ENCODE measurements at places on chromosomes 2 and 18.

- peak; percentile 26 for DNase-seq
These were observed 23.4 kb upstream of the TANK start for GRCh38 chr2:161136696-161137324.

DNA sequence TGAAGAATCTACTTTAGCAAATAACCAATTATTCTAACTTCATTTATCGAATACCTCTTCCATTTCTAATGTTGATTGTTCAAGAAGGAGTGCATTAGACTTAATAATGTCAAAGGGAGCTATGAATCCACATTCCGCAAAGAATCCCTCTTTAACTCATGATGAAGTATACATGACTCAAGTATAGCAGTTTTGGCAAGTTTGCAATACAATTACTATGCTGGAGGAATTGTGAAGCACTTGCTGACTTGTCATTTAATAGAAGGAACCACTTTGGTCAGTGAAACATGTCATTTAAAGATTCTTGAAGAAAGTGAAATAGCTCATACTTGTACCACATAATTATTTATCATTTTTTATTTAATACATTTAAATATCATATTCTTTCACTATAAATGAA is 125.1 kb downstream of the SLC39A10 start:
- DNase-seq, result peak; percentile 43

- DNase-seq, result peak; percentile 94
These were observed 34.9 kb downstream of the SLC38A11 start for GRCh38 chr2:164920430-164920829.

- DNase-seq, result peak; percentile 93
These were observed 54.7 kb upstream of the MBOAT2 start for GRCh38 chr2:9057939-9058761.

DNA sequence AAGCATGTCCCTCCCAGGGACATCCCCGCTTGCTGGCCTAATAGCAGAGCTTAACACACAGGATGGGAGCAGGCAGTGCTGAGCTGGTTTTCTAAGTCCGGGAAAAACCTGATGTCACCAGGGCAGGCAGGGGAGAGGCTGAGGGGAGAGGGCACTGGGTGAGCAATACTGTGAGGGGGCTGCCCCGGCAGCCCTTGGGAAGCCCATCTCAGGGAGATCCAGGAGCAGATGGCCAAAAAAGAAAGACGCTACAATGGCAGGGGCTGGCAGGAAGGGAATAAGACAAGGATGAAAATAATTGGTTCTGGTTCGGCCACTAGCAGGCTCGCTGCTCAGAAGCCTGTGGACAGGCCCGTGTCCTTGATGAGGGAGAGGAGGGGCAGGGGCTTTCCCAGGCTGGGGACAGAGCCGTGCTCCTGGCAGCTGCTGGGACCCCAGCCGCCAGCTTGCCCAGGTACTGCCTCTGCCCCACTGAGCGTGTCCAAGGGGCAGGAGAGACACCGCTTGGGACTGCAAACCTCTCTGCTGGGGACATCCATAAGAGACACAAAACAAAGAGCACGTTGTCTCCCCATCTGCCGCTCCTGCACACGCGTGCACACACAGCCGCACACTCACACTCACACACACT is 30.2 kb downstream of the SMAD7 start:
- DNase-seq, result no peak

- DNase-seq, result peak; percentile 94
These were observed 61.8 kb downstream of the CDH2 start for GRCh38 chr18:28115149-28115550.

- peak; percentile 99 for DNase-seq
These were observed 116.0 kb downstream of the COPS8 start for GRCh38 chr2:237201461-237202287.

- peak; percentile 83 for DNase-seq
These were observed 419.9 kb downstream of the TGIF1 start for GRCh38 chr18:3869848-3870247.

DNA sequence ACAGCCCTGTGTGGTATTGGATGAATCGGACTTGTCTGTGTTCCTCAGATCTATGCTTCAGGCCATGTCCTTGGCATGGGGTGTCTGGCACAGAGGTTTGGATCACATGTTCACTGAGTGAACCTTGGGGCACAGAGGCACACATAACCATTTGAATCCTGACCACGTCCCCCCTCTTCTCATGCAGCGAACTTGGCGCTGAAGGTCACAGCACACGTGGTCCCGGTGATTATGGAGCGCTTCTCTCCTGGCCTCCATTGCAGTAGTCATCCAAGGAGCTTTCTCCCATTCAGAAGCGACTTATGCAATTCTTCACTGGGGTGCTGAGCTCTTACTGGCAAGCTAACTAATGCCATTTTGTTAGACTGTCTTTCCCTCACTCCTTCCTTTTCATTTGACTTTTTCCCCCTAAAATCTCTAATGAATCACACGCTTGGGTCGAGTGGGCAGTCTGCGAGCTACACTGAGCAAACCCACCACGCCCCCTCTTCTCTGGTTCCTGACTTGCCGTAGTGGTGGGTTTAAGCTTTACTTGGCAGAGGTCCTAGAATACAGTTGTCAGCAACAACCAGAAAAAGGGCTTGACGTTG is 59.4 kb downstream of the KCNG2 start:
- DNase-seq, result peak; percentile 70

DNA sequence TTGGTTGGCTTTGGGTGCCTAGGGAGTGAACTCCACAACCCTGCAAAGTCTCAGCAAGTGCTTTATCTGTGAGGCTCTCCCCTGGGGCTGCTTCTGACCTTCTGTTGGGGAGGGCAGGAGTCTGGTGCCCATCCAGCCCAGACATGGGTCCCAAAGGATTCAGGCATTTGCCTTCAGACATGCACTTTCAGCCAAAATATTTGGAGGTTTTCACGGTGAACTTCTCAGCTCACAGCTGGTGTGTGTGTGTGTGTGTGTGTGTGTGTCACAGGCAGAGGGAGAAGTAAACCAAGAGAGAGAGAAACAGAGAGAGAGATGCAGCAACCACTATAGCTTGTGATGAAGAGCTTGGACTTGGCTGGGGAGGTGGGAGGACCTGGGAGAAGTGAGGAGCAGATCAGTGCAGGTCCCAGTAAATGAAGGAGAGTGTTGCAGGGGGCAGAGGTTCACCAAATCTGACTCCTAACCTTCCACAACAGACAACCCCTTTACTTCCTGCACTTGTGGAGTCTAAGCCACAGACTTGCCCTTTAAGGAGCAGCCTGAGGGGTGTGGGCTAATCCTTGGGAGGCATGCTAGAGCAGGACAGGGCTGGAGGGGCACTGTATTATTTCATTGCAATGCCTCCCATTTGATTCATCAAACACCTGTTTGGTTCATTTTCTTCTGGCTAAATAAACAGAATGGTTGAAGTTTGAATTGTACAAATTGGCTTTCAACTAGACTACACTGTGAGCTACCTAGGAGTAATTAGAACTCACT is 14.1 kb downstream of the SLC9A4 start:
- no peak for DNase-seq

- DNase-seq, result peak; percentile 44
These were observed 542 bp upstream of the CNNM3 start for GRCh38 chr2:96815326-96816126.

DNA sequence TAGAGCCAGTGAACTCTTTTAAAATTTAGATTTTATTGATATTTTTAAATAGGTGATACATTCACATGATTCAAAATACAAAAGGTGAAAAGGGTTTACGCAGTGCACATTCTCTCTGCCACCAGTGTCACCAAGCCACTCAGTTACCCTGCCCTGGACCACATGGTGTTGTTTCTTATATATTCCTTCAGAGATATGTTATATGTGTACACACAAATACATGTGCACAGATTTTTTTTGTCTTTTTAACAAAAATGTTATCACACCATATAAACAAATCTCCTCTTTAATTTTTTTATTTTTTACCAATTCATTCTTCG is 26.2 kb downstream of the SERPINB4 start:
- DNase-seq, result no peak

GRCh38 chr2:179565807-179566206 is 295.6 kb downstream of the ZNF385B start:
- DNase-seq, result no peak

DNA sequence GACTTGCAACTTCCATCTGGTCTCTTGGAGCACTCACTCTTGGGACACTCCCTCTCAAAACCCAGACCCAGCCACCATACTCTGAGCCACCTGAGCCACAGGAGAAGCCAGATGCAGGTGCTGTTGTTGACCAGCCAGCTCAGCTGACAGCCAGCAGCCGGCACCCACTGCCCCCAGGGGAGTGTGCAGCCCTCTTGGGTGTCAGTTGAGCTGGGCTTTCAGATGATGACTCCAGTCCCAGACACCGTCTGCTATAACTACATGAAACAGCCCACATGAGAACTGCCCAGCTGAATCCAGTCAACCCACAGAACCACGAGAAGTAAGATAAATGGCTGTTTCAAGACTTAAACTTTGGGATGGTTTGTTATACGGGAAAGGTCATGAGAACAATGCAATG is 10.7 kb upstream of the IGFBP2 start:
- DNase-seq, result no peak

DNA sequence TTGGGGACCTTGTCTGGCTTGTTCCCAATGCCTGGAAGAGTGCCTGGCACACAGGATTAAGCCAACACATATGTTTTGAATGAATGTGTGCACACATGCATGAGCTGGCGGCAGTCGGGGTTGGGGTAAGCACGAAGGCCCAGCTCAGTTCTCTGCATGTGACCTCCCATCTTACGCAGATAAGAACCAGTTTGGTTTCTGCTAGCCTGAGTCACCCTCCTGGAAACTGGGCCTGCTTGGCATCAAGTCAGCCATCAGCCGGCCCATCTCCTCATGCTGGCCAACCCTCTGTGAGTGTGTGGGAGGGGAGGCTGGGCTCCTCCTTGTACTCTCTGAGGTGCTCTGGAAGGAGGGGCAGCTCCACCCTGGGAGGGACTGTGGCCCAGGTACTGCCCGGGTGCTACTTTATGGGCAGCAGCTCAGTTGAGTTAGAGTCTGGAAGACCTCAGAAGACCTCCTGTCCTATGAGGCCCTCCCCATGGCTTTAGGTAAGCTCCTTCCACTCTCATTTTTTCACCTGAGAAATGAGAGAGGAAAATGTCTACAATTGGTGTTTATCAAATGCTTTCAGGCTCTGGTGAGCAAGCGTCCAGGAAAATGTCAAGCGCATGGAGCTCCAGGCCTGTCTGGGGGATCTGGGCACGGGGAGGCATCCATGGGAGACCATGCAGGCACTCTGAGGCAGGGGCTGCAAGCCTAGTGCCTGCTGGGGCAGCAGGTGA is 9.7 kb upstream of the IL1RN start:
- peak; percentile 97 for DNase-seq

- no peak for DNase-seq
These were observed 13.2 kb upstream of the RAB27B start for GRCh38 chr18:54815086-54815485.

GRCh38 chr2:85826990-85827878 is 61.6 kb downstream of the ST3GAL5 start:
- DNase-seq, result peak; percentile 53

- no peak for DNase-seq
These were observed 39.0 kb upstream of the KLHL29 start for GRCh38 chr2:23346029-23346428.

GRCh38 chr2:163953390-163953907 is 217.6 kb upstream of the FIGN start:
- DNase-seq, result no peak
